ENCODE measurements at places on chromosomes 13 and 19.

DNA sequence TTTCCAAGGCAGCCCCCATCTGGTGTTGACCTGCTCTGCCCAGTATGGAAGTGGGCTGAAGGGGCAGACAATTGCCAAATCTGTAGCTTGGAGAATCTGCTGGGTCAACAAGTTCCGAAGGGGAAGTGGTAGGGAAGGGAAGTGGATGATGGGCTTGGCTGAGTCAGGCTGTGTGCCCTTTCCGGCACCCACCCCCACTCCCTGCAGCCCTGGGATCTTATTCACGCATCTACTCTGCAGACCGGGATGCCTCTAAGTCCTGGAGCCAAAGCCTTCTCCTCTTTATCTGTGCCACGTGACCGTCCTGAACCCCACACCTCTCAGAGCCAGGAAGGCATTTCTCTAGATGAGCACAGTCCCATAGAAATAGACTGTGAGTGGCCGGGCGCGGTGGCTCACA lies 7.5 kb upstream of the C5AR2 start:
- DNase-seq = no peak

- DNase-seq = no peak
These were observed 569.2 kb downstream of the MYO16 start for GRCh38 chr13:109198585-109198984.

DNA sequence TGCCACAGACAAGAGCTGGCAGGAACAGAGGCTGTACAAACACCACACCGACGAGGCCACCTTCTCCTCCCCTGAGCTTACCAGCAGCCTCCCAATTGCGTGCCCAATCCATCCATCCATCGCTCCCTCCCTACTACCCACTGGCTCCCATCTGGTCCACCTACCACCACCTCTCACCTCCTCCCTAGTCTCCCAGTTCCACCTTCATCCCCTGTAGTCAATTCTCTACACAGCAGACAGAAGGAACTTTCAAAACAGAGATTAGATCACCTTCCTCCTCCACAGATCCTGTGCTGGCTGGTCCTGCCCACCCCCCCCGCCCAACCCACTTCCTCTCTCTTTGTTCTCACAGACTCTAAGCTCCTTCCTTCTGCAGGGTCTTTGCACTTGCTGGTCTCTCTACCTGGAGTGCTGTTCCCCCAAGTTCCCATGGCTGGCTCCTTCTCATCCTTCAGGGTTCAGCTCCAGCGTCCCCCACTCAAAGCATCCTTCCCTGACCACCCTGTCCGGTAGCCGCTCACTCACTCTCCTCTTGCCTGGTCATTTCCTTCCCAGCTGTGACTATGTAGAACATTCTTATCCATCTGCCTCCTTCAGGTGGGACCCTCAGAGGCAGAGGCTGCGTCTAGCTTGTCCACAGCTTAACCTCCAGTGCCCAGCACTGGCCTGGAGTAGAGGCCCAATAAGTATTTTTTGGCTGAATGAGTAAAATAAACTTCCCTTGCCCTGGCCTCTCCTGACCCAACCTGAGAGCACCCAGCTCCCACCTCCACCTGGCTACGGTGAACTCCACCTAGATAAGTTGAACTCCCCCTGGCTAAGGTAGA lies 23.0 kb downstream of the PIN1 start:
- no peak for DNase-seq

- no peak for DNase-seq
These were observed 55.8 kb downstream of the AKAP11 start for GRCh38 chr13:42327725-42328124.

DNA sequence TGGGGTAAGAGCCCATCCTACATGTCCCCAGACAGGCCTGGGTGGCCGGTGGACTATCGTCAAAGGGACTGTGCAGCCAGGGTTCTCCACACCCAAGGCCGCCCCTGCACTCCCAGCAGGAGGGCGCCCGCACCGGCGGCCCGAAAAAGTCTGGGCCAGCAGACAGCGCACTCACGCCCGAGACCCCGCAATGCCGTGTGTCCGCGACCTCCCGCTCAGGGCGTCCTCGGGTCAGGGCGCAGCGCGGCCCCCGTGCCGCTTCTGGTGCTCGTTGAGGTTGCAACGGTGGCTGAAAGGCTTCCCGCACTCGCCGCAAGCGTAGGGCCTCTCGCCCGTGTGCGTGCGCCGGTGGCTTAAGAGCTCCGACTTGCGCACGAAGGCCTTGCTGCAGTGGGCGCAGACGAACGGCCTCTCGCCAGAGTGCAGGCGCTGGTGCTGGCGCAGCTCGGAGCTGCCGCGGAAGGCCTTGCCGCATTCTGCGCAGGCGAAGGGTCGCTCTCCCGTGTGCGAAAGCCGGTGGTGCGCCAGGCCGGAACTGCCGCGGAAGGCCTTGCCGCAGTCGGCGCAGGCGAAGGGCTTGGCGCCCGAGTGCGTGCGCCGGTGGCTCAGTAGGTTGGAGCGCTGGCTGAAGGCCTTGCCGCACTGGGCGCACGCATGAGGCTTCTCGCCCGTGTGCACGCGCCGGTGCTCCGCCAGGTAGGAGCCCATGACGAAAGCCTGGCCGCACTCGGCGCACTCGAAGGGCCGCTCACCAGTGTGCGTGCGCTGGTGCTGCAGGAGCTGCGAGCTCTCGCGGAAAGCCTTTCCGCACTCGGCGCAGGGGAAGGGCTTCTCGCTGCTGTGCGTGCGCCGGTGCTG lies 2.8 kb upstream of the A1BG start:
- DNase-seq = no peak

GRCh38 chr13:28355822-28356371 lies 139.0 kb downstream of the FLT1 start:
- DNase-seq = no peak

DNA sequence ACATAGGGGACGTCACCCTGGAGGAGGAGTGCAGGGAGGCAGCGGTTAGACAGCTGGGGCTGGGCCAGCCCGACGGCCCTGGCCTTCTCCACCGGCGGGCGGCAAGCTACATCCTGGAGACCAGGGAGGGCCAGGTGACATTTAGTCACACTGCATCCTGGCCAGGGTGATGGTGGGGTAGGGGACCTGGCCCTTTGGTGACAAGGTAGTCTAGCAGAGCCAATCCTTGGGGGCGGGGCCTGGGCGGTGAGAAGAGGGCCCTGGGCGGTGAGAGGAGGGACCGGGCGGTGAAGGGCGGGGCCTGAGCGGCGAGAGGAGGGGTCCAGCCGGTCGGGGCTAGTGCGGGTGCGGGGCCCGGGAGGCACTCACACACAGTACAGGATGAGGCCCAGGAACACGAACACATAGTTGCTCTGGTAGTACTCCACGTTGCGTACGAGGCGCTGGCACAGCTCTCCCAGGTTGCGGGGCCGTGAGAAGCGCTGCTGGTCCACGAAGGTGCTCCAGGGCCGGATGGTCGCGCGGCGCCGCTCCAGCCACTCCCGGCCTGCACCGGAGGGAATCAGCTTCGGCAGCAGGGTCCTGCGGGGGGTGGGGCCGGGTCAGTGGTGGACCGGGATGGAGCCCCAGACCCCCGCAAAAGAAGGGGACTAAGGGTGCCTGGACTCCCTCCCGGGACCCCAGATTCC lies 610 bp downstream of the RABAC1 start:
- peak; percentile 82 for DNase-seq

GRCh38 chr19:16260160-16260811 lies 62.6 kb downstream of the AP1M1 start:
- no peak for DNase-seq

DNA sequence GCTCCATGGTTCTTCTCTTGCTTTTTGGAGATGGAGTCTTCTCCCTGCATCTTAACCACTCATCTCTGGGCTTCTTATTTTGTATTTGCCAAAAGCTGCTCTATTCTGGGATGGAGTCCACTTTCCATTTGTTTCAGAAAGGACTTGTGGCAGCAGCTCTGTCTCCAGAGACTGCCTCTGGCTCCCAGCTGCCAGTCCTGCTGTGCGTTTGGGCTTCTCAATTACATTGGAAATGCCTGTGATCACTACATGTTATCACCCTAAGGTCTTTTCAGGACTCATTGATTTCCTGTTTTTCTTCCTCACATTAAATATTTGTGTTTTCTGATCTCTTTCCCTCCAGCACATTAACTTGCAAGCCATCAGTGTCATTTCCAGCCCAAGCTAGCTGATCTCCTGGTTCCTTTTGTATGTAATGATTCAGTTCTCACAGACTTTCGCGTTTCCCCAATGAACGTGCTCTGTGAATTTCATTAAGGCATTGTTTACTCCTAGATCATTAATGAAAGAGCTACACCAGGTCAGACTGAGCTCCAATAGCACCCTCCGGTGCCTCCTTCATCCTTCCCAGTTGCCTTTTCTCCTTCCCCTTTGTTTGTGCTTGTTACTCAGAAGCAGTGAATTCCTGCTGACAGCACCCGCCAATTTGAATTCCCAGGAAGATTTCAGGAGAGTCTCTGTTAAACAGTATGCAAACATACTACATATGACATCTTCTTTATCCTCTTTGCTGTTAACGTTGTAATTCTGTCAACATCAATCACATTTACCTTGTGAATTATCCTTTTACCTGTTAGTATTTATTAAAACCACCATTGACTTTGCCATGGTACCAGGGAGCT lies 3.0 kb downstream of the CBY2 start:
- DNase-seq = no peak

GRCh38 chr19:1239796-1240737 lies 1.5 kb upstream of the ATP5F1D start:
- peak; percentile 79 for DNase-seq

- DNase-seq = no peak
These were observed 2.9 kb upstream of the UFM1 start for GRCh38 chr13:38346764-38347163.

DNA sequence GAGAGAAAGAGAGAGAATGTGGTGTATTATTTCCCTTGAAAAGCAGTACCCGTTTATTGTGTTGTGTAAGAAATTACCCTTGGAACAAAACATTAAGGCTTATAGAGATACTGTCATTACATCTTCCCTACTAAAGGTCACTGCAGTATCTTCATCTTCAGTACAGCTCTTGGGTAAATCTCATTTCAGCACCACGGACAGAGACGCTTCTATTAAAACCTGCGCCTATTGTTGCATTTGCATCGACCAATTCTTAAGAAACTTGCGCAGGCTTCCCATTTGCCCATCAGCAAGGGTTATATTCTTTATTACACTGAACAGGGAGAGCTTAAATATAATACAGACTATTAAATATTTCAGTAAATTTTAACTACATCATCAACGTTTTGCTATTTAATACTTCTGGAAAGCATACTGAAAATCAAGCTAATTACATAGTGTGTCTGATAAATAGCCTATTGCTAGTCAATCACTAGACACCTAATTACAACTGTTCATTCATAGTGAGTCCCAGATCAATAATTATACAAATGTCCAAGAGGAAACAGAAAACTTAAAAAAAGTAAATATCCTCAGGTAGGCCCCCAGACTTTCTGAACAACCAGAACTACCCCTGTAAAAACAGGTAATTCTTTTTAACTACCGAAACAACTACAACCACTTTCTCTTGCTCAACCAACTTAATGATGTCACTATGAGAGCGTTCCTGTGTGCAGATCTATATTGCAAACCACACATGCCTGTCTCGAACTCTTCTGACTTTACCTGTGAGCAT lies 350.6 kb downstream of the LIG4 start:
- peak; percentile 53 for DNase-seq

Measured in MM.1S (cell line).